HT-29 (cell line): ENCODE measurements at places on chromosomes 1 and 21.
A peak's percentile ranks its signal among the peaks of the same experiment; 100 is the strongest.

- DNase-seq: no peak
Measured at GRCh38 chr1:26349188-26349876, 4.6 kb downstream of the CRYBG2 start.

DNA sequence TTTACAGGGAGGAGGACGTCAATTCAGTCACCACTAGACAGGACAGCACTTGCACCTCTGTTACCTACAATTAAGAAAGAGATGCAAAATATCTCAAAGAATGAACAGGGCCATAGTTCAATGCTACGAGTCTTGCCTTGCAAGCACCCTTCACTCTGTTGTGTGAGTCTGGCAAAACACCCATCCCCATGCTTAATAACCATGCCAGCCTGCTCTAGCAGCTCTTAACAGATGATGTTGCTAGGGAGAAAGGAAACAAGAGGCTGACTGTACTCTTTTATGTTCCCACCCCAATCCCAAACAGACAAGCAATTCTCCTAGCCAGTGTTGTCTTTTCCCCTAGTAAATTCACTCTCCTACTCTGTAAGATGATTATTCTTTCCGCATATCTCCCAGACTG is 5.3 kb downstream of the CBR1 start:
- no peak for DNase-seq

DNA sequence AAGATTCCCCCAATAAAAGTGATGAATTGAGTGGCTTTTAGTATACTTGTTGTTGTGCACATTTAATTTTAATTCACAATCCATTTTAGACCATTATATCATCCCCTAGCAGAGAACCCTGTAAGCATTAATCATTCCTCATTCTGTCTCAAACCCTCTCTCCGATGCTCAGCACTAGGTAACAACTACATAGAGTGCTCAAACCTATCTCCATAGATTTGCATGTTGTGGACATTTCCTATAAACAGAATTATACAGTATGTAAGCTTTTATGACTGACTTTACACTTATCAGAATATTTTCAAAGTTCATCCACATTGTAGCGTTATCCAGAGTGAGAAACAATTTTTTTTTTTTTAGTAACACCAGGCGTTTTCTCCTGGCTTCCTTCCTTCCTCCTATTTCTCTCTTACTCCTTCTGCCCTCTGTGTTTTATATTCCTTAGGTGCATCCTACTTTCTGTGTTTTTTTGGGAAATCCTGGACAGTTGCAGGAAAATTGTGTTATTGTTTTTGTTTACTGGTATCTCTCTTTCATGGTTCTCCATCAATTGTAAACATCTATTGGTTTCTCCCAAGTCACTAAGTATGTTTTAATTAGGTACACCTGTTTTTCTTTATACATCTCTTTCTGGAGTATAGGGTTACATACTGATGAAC is 1528.0 kb upstream of the TPTE start:
- DNase-seq: no peak

DNA sequence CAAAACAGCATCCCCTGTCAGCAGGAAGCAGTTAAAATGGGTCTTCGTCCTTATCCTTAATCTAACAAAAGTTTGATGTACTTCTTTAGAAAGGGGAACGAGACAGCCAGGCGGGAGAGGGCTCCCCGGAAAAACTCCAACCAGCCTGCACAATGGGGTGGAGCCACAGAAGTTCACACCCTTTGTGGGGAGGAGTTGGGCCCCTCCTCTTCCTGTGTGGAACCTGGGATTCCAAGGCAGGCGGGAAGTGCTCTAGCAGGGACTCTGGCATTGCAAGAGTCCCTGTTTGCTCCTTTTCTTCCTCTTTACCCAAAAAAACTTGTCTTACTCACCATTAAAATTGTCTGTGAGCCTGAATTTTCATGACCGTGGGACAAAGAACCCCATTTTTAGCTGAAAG is 47.7 kb downstream of the FCRL5 start:
- DNase-seq: no peak

- DNase-seq: peak; percentile 69
Measured at GRCh38 chr1:66503841-66504470, 30.0 kb upstream of the SGIP1 start.

DNA sequence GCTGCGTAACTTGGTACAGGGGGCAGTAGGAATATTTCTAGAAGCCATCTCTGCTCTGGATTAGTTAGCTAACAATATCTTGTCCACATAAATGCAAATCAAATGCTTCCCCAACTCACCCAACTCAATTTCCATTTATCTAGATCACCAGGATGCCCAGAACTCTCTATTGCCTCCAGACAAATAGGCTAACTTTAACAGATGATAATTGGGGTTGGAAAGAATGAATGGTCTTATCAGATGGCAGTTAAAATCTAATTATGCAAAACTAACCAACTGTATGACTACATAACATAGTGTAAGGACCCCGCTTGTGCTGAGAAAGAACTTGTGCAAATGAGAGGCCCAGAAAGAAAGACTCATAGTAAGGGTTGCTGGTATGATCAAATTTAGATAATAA is 1024.8 kb downstream of the PLA2G4A start:
- no peak for DNase-seq

DNA sequence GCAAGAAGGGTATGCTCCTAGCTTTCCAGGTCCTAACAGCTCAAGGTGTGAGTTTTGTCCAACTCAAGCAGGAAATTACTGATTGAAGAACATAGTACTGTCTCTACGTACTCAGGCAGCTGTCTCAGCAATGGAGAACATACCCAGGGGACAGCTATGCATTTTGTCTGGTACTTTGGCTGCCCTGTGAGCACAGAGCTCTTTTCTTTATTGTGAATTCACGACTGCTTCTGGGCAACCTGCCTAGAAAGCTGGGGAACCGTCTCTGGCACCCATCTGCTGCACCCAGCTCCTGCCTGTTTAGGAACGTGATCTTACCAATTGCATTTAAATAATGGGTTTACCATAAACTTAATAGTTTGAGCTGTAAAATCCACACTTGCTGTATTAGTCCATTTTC is 258.1 kb downstream of the HHAT start:
- DNase-seq: no peak

GRCh38 chr1:23416964-23417363 is 7.6 kb downstream of the TCEA3 start:
- DNase-seq: no peak

DNA sequence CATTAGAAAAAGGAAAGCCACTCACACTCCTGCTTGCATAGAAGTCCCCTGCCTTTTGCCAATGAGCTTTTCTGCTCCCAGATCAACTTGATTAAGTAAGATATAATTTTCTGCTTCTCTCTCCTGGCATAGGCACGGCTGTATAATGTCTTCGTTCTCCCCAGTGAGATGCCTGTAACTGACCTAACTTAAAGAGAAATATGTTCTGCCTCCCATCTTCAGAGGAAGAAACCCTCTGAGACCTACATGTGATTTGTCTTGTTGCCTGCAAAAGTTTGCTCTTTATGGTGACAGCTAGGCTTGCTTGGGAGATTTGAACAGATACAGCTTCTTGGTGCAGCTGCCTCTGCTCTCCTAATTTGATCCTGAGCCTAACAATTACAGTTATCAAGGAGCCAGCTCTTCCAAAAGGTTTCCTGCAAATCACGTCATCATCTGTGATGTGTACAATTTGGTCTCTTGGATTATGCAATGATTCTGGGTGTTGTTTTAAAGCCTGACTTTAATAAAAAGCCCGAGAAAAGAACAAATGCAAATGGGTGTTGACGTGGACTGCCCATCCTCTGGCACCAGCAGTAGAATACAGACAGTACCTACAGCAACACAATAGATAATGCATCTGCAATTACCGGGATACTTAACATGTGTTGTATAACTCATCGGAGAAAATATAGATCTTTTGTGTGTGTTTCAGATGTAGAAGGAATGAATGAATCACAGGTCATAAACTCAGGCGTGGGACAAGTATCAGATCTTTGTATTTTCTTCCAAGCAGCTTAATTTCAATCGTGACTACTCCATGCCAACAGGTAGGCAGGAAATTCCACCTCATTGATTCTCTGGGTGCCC is 76.2 kb upstream of the KAZN start:
- DNase-seq: no peak

- DNase-seq: peak; percentile 42
Measured at GRCh38 chr1:36432616-36433015, 17.6 kb downstream of the OSCP1 start.

DNA sequence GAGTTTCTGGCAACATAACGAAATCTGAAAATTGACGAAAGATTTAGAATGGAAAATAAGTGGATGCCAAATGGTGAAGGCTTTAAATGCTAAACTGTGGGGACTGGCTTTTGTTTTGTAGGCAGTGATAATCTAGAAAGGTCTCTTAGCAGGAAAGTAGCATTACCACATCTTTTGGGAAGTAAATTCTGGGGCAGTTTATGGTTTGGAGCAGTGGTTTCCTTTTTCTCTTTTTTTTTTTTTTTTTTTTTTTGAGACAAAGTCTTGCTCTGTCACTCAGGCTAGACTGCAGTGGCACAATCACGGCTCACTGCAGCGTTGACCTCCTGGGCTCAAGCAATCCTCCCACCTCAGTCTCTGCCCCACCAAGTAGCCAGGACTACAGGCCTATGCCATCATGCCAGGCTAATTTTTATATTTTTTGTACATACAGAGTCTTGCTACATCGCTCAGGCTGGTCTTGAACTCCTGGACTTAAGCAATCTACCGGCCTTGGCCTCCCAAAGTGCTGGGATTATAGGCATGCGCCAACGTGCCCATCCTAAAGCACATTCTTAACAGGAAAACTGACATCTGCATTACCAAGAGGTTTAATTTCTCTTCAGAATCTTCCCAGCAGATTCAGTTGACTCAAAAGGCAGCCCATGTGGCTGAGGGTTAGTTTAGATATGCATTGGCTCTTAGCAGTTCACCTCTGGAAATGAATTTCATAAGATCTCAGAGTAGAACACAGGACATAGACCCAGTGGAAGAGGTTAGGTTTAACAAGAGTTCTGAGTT is 32.9 kb downstream of the C21orf91 start:
- no peak for DNase-seq

- DNase-seq: no peak
Measured at GRCh38 chr21:45910548-45911221, 70.9 kb upstream of the COL6A1 start.

DNA sequence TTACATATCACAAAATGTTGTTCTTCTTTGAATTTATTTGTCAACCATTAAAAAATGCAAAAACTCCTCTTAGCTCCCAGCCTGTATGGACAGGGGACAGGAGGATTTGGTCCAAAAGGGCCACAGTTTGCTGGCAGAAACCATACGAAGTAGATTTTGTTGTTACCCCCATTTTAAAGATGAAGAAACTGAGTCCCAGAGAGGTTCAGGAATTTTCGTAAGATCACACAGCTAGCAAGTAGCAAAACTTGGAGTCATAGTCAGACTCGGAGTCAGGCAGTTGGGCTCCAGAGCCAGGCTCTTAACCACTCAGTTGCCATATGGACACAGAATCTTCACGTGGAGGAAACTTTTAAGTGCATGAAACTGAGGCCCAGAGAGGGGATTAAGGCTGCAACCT is 91.4 kb downstream of the TAS1R2 start:
- no peak for DNase-seq

DNA sequence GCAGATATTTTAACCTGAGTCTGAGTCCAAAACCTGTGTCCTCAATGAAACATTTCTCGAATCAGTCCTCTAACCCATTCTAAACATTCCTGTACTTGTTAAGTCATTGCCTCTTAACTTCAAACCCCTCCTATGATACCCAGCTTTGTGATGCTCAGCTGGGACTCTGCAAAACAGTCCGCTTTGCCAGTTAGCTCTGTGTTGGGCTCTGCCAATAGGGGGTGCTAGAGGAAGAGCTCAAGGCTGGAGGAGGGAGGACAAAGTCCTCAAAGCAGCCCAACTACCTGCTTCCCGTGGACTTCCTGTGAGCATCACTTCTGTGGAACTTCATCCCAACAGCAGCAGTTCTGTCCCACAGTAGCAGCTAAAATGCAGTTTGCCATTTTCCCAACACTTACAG is 38.1 kb upstream of the SYT14 start:
- DNase-seq: peak; percentile 53

DNA sequence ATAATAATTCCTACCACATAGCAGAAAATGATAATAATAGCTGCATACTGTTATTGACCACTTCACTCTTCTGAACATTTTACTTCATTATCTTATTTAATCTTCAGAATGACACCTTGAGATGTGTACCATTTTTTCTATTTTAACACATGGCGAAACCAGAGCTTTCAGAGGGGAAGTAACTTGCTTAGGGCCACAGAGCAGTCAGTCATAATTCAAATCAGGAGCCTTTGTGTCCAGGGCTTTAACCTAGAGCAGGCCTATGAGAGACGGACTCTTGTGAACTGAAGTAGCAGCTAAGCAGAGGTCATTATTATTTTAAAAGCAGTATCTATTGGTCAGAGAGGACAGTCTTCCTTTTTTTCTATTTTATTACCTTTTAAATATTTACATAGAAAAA is 114.0 kb downstream of the ROR1 start:
- DNase-seq: no peak

- no peak for DNase-seq
Measured at GRCh38 chr1:40880813-40881549, 18.8 kb upstream of the CITED4 start.

- no peak for DNase-seq
Measured at GRCh38 chr1:77282187-77282865, 507 bp downstream of the AK5 start.
